ENCODE measurements at places on chromosomes 4 and X.

DNA sequence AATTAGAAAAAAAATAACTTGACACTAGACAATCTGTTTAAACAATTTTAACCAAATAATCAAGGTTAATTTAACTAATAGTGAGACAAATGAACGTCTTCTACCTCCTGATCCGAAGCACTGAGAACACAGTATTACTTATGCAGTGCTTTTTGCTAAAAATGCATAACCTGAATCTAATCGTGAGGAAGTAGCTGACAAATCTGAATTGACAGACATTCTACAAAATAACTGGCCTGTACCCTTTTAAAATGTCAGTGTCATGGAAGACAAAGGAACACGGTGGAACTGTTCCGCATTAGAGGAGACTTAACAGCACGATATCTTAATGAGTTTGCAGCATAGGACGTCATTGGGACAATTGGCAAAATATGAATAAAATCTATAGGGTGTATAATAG is 631.2 kb upstream of the ZFP42 start:
- DNase-seq: no peak

DNA sequence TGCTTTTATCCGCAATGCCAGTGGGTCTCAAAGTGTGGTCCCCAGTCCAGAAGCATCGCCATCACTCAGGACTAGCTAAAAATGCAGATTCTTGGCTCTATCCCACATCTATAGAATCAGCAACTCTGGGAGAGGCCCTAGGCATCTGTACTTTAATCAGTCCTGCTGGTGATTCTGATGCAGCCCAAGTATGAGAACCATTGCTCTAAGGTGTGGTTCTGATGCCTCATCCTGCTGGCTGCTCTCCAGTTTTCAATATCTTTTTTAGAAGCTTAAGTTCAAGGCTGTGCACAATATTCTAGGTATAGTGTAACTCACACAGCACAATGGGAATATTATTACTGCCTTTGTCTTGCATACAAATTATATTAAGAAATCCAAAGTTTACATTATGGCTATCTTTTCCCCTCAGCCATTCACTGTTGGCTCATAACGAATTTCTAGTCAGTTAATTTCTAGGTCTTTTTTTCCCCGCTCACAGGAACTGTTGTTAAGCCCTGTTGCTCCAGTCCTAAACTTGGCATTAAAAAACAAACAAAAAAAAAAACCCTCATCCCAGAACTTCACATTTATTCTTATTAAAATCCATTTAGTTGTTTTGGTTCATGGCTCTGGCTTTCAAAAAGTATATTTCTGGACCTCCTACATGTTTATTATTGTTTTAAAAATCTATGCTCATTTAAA is 109.1 kb downstream of the PHEX start:
- no peak for DNase-seq

- DNase-seq: no peak
These were observed 17.8 kb downstream of the TRIM2 start for GRCh38 chr4:153221783-153222706.

DNA sequence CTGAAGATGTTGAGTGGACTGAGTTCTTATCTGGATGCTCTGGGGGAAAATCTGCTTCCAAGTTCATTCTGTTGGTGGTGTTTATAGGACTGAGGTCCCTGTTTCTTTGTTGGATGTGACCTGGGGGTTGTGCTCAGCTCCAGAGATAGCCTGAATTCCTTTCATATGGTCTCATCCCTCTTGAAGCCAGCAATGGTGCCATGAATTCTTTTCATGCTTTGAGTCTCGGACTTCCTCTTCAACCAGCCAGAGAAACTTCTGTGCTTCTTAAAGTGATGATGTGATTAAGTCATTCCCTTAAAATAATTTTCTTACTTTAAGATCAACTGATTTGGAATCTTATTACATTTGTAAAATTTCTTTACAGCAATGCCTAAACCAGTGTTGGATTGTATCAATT is 233.8 kb upstream of the UGT8 start:
- DNase-seq: no peak

Data from KBM-7 (cell line).